ENCODE measurements at places on chromosomes 16 and 17. TPM values are rescaled to one million over a fixed set of nuclear protein-coding genes. Genes with fewer than 3 reads are reported as not detected.

The TCAP gene
- 0.90 TPM for total RNA-seq

The ESRP2 gene
- 0.27 TPM for total RNA-seq

The KRT33A gene
- not detected for total RNA-seq

GRCh38 chr16:52383119-52383518, 163.8 kb downstream of the TOX3 start:
- no peaks in the 10 kb centered on the region for H3K27me3 ChIP-seq
- H3K36me3 ChIP-seq: no peaks in the 10 kb centered on the region
- no peak overlapping the region for H3K27ac ChIP-seq
- H3K4me1 ChIP-seq: no peaks in the 10 kb centered on the region
- H3K4me3 ChIP-seq: no peak overlapping the region

DNA sequence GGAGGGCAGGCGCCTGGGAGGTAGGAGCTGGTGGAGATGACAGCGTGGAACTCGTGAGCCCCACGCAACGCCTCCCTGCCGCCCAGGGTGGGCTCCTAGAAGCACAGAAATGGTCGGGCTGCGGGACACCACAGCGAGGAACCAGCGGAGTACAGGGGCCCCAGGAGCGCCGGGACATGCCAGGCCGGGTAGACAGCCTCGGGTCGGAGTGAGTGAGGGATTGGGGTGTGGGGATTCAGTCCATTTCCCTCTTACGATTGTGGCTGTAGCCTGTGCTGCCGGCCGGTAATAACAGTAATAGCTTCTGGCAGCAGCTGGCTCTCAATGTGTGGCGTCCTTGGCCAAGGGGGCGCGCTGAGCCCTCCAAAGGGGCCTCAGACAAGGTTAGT, 12.2 kb upstream of the CES3 start:
- H3K36me3 ChIP-seq: peaks cover 2% of the 10 kb centered on the region
- H3K27ac ChIP-seq: no peak overlapping the region
- H3K4me1 ChIP-seq: peaks cover 19% of the 10 kb centered on the region
- no peak for DNase-seq

- H3K4me3 ChIP-seq: no peak overlapping the region
- H3K27ac ChIP-seq: no peak overlapping the region
- no peaks in the 10 kb centered on the region for H3K4me1 ChIP-seq
- H3K27me3 ChIP-seq: peaks cover 28% of the 10 kb centered on the region
- DNase-seq: no peak
Observed at GRCh38 chr16:83998091-83998490, 30.0 kb downstream of the NECAB2 start.
